ENCODE measurements at places on chromosomes 2 and 18. TPM values are rescaled to one million over a fixed set of nuclear protein-coding genes. Genes with fewer than 3 reads are reported as not detected.

- no peaks in the 10 kb centered on the region for H3K27me3 ChIP-seq
- no peaks in the 10 kb centered on the region for H3K36me3 ChIP-seq
- no peak overlapping the region for H3K4me3 ChIP-seq
- H3K4me1 ChIP-seq = no peaks in the 10 kb centered on the region
- H3K27ac ChIP-seq = no peak overlapping the region
- no peak for DNase-seq
Measured at GRCh38 chr2:195572895-195573683, 83.9 kb upstream of the SLC39A10 start.

Gene ACVR1
- total RNA-seq = 36.8 TPM

GRCh38 chr2:63788071-63788470 is 53.6 kb upstream of the UGP2 start:
- H3K36me3 ChIP-seq = no peaks in the 10 kb centered on the region
- H3K4me3 ChIP-seq = no peak overlapping the region
- no peaks in the 10 kb centered on the region for H3K27me3 ChIP-seq
- no peak for DNase-seq

Gene STEAP3
- 4.4 TPM for total RNA-seq

DNA sequence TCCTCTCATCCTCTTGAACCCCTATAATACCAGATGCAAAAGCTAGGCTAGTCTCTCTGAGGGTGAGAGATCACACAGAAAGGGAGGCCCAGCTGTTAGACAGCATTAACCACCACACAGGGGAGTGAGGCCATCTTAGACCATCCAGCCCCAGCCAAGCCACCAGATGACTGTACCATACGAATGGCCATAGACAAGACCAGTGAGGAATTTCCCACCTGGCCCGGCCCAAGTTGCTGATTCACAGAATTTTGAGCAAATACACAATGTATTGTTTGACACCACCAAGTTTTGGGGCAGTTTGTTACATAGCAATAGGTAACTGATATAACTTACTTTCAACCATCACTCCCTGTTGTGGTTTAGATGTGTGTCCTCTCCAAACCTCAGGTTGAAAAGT is 98.2 kb upstream of the CTNNA2 start:
- H3K4me3 ChIP-seq = no peak overlapping the region
- H3K27me3 ChIP-seq = no peaks in the 10 kb centered on the region
- DNase-seq = no peak
- H3K27ac ChIP-seq = no peak overlapping the region
- no peaks in the 10 kb centered on the region for H3K4me1 ChIP-seq
- no peaks in the 10 kb centered on the region for H3K36me3 ChIP-seq

DNA sequence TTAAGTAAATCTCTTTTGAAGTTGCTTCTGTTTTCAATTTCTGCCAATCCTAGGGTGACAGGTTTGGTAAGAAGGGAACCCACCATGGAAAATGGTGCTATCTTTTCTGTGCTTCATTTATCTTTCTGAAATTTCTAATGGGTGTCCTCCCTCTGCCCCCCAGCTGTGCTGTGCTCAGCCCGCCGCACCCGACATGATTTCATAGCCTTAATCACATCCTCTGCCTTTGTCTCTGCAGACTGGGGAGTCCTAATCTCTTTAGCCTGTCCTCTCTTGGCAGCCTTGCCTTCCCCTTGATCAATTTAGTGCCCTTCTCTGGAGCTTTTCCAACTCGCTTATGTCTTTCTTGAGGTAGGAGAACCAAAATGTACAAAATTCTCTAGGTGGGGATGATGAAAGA is 49.3 kb downstream of the DNMT3A start:
- H3K27me3 ChIP-seq = no peaks in the 10 kb centered on the region
- no peak overlapping the region for H3K4me3 ChIP-seq
- no peaks in the 10 kb centered on the region for H3K4me1 ChIP-seq
